Pulmonary artery endothelial cell (primary cell): ENCODE measurements at places on chromosomes 6 and 20.

- no peak for DNase-seq
Observed at GRCh38 chr6:49815166-49815565, 28.1 kb upstream of the PGK2 start.

- DNase-seq = no peak
Observed at GRCh38 chr6:111766201-111766857, 106.9 kb downstream of the FYN start.

GRCh38 chr6:36226438-36227047, 30.0 kb downstream of the BRPF3 start:
- DNase-seq = no peak

GRCh38 chr6:137799950-137800568, 67.0 kb upstream of the TNFAIP3 start:
- peak; percentile 32 for DNase-seq

DNA sequence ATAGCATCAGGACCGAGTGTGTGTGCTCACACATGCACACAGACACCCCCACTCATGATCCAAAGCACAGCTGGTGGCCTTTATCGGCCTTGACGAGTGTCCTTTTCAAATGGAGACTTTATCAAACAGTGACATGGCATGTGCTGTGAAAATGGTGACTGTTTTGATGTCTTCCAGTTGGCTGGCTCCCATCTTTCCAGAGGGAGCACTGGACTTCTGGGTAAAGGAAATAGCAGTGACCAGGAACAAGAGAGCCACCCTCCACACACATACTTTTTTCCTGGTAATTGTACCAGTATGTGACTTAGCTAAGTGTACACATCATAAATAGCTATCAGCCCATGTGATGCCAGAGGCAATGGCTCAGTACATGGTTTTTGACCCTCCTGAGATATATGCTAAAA, 52.7 kb downstream of the ZDHHC14 start:
- no peak for DNase-seq

DNA sequence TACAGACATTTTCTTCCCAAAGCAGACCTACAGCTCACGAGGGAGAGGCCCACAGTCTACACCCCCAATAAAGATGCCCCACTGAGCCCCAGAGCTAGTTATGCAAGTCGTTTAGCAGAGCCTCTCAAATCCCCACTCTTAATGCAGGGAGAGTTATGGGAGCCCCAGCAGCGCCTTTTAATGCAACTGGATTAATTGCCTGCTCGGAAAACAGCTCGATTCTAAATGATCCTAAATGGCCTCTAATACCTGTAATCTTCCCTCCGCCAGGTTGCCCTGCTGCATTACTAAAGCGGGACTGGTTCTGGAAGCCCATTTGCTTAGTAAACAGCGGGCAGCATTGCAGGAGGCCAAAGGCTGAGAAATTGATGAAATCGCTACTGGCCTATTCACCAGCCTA, 656.9 kb downstream of the PTPRT start:
- DNase-seq = no peak

- no peak for DNase-seq
Observed at GRCh38 chr20:31861385-31862156, 8.8 kb downstream of the DUSP15 start.

GRCh38 chr6:23584134-23584763, 541.8 kb upstream of the NRSN1 start:
- no peak for DNase-seq

- no peak for DNase-seq
Observed at GRCh38 chr6:135876058-135876457, 24.6 kb downstream of the PDE7B start.

DNA sequence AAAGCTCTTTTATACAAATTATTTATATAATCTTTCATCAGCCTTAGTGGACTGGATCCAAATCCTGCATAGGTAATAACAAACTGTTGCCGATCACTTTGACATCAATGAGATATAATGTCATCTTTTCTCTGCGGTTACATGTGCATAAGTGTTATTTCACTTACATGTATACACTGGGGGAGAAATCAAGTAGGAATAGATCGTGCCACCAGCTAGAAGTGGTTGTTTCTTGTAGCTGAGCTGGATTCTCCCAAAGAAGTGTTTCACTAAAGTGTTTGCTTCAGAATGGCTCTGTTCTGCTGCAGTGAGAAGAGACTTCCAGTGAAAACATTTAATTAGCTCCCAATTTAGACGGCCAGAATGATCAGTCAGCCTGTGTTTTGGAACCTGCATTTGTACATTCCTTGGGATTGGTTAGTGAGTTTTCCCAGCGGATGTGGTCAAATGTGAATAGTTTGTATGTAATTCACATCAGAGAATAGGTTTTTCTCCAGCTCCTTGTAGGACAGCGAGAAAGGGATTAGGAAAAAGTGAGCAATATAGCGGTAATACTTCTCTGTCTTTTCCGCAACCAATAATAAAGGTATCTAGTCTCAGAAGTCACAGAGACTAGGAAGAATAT, 163.1 kb upstream of the CCN2 start:
- DNase-seq = no peak

DNA sequence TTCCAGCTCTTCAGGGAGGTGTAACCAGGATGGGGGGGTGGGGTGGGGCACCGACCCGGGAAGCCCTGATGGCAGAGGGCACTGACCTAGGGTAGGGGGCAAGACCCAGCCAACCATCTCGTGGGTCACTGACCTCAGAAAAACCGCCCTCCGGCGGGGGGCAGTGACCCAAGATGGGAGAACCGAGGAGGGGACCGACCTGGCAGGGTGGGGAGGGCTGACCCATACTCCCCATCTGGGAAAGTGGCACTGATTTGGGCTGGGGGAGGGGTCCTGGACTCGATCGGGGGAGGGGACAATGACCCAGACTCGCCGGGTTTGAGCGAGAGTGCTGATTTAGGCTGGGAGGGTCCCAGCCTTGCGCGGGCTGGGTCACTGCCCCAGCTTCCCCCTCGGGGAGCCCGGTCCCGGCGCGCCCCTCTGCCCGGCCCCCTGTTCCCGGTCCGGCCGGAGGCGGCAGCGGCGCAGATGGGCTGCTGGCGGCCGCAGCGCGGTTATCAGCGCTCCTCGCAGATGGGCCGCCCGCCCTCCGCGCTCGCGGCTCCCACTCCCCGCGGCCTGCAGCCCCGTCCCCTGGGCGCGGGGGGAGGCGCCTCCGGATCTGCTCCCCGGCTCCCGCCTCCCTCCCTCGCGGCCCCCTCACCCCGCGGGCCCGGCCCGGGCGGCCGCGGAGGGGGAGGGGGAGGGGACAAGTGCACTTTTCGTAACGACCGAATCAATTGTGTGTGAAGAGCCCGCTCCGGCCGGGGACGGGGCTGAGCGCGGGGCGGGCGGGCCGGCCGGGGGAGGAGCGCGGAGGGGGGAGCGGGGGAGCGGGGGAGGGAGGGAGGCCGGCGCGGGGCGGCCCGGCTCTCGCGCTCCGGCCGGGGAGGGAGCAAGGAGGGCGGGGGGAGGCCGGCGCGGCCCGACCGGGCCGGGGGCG, 2.2 kb downstream of the NOL4L start:
- DNase-seq = no peak

DNA sequence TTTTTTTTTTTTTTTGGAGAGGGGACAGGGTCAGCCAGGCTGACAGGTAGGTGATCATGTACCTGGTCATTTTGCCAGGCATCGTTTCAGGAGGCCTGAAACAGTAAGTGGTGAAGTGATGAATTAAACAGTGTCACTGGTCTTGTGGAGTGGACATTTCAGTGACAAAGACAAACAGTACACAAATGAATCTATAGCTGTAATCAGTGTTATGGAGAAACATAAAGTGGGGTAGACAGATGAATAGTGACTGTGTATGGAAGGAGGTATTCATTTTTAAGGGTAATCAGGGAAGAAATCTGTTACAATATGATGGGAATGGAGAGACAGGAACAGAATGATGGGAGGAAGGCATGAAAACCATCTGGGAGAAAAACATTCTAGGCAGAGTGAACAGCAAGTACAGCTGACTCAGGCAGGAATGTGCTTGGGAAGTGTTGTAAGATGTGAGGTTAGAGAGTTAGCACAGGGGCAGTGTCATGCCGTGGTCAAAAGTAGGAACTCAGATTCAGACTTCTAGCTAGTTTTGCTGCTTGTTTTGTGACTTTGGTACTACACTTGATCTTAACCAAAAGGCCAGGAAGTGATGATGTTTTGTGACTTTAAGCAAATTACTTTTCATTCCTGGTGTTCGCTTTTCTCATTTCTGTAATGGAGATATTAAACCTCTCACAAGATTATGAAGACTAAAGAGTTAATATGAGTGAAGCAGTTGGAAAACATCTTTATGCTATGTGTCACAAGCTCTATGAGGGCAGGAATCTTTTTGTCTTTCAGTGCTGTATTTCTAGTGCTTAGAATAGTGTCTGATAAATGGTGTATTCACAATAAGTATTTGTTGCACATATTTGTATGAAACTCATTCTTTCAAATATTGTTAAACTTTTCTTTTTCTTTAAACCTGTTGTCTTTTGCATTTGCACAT, 43.4 kb downstream of the QKI start:
- DNase-seq = peak; percentile 40

GRCh38 chr6:25872814-25873213, 1.2 kb downstream of the SLC17A3 start:
- no peak for DNase-seq

DNA sequence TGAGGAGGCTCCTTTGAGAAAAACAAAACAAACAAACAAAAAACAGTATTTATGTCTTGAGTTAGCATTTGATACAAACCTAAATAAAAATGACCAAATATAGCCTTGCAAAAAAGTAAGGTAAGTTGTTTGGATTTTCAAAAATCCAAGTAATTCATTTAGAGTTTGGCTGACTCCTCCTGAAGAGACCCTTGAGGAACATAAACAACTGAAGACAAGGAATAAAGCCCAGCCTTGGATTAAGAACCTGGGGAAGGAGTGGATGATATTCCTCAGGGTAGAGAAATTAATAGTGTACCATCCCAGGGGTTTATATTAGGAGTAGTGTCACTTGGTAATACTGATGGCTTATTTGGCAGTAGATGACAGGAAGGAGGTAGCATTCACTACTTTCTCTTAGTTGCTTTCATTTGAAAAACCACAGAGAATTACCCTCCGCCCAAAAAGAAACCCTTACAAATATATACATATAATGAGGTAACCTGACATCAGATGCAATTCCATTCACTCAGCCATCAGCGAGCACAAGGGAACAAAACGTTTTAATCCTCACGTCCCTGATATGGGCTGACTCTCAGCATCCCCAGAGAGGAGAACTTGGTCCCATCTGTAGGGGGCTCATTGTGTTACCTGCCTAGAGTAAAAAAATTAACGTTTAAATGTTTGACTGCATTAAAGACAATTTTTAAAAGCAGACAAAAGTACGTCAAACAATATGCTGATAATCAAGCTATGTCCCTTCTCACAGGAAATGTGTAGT, 57.0 kb downstream of the SOBP start:
- DNase-seq = no peak

GRCh38 chr20:25225642-25226432, 22.0 kb upstream of the PYGB start:
- no peak for DNase-seq

GRCh38 chr20:44615876-44616603, 33.7 kb downstream of the PKIG start:
- DNase-seq = no peak

- no peak for DNase-seq
Observed at GRCh38 chr20:2871111-2871465, 2.2 kb upstream of the PTPRA start.

DNA sequence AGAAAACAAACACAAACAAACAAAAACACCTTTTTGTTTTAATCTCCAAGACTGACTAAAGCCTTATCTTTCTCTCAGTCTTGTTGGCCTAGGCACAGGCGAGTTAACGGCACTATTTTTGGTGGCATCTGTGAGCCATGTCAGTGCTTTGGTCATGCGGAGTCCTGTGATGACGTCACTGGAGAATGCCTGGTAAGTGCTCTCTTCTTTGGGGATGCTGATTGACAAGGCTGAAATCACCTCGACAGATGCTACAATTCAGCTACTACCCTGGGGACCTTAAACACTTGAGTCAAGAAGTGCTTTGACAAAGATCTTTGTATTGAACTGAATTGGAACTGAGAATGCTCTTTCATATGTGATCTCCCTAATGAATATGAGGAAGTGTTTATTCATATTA, 384.1 kb downstream of the LAMA2 start:
- no peak for DNase-seq

GRCh38 chr6:118228886-118229285, 319.2 kb upstream of the PLN start:
- no peak for DNase-seq

DNA sequence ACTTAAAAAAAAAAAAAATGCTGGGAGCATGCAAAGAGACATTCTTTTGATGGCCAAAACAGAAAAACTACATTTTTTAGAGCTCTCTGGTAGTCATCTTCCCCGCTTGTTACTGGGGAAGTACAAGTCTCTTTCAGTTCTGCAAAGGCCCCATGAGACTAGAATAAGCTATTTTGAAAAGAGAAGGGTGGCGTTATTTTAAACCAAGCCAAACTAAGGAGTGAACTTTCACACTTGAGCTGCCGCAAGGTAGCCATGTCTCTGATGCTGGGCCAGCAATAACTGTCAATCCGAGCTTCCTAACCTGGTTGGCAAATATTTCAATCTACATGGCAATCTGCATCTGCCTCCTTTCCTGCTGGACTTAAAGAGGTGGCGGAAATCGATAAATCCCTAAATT, 96.7 kb downstream of the L3MBTL3 start:
- DNase-seq = no peak

GRCh38 chr6:160106010-160106409, 15.6 kb upstream of the SLC22A1 start:
- no peak for DNase-seq

DNA sequence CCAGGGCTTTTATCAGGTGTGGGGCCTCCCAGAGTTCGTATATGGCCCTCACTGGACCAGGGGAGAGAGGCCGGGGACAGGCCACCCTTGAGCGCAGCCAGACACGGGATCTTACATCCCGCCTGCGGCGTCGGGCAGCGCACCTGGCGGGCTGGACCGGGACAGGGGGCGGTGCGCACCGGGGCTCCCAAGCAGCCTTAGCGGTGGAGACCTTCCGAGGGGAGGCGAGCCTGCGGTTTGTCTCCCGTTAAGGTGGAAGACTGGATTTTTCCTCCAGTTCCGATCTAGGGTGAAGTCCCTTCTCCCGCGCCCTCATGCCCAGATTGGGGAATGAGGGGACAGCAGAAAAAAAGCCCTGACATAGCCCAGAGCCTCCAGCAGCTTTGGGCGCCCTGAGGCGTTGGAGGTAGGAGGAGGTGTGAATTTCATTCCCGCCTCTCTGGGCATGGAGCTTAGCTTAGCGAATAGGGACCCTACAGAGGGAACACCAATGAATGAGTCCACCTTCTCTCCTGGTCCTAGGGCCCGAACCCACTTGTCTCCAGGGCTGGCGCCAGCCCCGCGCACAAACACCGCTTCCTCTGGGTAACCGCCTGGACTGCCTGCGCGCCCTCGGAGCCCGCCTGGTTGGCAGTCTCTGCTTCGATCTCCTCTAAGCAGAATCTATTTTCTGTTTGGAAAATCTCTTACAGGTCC, 6.7 kb upstream of the LAMP5 start:
- DNase-seq = no peak

DNA sequence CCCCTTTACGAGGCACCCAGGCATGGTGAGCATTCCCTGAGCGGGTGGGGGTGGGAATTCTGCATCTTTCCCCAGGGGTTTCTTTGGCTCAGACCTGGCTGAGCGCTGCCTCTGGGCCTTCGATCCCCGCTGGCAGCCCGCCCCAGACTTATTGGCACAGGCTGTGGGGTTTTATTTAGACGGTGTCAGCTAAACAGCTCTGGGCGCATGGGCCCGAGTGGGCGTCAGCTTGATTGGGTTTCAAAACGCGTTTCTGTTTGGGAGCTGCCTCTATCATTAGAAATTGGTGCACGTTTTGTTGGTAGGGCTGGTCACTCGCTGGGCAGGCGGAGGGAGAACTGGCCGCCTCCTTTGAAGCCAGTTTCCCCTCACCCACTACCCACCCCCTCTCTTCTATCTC, 21.0 kb downstream of the PMEPA1 start:
- DNase-seq = no peak

GRCh38 chr20:1861347-1861976, 33.7 kb upstream of the SIRPA start:
- DNase-seq = no peak
